IPS DF 19.7 (cell line): ENCODE measurements at places on chromosomes 12 and 14.

GRCh38 chr14:89194376-89194775 is 222.7 kb downstream of the FOXN3 start:
- DNase-seq, result no peak

- DNase-seq, result no peak
These were observed 226.4 kb upstream of the CAND1 start for GRCh38 chr12:67042697-67043131.

DNA sequence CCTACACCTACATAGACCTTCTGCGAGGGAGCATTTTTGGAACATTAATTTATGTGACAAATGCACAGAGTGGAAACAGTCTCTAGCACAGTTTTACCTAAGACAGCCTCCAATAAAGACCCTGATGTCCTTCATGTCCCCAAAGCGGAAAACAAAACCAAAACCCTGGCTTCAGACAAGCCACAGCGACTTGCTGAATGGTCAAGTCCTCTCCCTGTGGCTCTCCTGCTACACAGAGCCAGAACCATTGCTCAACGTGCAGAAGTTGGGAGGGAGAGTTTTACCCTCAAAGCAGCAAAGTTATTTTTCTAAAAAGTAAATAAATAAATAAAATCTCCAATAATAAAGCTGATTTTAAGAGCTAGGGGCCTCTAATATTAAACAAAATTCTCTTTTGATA is 135.0 kb upstream of the TMEM132C start:
- no peak for DNase-seq

DNA sequence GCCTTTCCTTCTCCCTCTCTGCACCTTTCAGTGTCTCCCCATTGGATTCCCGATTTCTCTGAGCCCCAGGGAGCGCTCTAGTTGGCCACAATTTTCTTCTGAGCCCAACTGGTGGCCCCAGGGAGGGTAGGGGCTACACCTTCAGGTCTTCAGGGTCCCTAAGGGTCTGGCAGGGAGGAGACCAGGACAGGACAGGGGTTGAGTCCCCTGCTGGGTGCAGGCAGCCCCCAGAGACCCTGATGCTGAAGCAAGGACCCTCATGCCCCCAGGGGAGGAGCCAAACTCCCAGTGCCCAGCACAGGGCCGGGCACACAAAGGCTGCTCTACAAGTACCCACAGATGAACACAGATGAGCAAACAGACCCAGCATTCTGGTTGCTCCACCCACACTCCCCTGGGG is 12.7 kb downstream of the FOXN4 start:
- no peak for DNase-seq

DNA sequence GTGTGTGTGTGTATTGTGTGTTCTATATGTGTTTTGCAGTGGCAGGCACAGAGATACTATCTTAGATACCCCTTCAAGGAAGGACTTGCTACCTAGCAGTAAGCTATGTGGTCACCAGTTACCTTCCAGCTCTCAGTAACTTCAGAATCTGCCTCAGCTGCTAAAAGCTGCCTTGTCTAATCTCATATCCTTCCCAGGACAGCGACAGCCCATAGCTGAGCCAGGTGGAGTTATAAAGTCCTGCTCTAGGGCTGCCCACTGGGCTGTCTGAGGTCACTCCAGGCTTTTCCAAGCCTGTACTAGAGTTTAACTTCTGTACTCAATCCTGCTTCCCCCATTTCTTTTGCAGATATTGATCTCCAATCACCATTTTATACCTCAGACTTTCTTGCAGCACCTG is 942.6 kb downstream of the GALC start:
- DNase-seq, result no peak

DNA sequence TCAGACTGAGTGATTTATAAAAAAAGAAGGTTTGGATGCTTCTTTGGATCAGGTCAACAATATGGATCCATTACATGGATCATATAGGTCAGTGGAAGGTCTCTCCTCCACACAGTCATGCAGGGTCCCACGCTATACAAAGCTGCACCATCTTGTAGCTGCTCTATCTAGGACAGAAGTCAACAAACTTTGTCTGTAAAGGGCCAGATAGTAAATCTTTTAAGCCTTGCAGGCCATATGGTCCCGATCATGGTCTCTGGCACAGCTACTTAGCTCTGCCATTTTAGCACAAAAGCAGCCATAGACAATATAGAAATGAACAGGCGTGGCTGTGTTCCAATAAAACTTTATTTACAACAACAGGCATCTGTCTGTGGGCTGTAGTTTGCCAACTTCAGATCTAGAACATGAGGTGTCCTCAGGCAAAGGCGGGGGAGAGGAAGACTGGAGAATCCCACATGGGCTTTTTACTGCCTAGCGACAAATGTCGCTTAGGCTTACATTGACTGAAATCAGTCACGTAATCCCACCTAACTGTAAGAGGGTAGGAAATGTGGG is 36.7 kb downstream of the TMEM233 start:
- no peak for DNase-seq

DNA sequence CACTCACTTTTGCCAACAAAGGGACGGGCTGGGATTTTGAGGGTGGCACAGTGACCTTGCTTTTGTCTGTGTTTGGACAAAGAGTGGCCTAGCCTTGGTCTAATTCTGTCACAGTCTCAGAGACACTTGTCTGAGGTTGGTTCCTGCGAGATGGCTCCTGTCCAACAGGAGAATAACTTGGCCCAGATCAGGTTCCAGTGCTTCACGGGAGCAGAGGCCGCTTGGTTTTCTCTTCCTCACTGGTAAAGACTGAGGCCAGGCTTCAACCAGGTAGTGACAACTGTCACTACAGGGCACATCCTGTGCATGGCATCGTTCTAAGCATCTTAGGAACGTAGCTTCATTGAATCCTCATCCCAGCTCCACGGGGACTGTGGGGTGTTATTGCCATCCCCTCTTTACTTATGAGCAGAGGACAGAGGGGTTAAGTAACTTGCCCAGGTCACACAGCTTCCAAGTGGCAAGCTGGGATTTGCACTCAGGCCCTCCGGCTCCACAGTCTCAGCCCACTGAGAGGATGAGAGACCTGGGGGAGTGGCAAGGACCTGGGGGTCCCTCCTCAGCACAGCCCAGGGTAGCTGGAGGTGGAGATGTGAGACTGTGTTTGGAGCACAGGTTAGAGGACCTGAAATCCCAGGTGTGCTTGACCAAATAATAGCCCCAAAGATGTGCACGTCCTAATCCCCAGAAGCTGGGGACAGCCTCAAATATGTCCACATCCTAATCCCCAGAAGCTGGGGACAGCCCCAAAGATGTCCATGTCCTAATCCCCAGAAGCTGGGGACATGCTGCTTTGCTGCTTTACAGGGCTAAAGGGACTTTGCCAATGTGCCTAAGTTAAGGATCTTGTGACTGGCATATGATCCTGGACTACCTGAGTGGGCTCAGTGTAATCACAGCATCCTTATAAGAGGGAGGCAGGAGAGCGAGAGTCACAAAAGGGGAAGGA is 179.2 kb upstream of the RTL1 start:
- no peak for DNase-seq

DNA sequence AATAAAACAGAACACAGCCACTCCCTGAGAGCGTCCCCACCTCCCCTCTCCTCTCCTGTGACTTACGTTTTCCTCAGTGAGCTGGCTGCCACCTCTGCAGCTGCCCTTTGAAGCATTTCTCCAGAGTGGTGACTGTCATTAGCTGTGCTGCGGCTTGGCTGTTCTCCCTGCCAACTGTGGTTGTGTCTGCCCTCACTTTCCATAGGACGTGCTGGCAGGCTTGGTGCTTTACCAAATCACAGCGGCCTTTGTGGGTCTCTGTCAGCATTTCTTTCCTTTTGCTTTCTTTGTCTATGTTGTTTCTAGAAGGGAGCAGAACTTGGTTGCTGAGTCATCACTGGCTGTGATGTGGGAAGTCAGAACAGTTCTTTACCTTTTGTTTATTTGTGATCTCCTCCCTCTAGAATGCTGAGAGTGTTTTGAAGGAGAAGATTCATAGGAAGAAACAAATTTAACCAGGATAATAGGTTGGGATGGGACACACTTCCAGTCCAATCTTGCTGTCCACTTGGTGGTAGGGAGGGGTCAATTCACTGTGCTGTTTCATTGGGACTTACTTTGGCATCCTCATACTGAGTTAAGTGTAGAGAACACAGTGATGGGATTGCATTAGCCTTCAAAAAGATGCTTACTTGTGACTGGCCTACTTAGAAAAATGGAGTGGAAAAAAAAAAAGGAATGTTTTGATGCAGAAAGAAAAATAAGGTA is 88.2 kb downstream of the TMX1 start:
- DNase-seq, result no peak

DNA sequence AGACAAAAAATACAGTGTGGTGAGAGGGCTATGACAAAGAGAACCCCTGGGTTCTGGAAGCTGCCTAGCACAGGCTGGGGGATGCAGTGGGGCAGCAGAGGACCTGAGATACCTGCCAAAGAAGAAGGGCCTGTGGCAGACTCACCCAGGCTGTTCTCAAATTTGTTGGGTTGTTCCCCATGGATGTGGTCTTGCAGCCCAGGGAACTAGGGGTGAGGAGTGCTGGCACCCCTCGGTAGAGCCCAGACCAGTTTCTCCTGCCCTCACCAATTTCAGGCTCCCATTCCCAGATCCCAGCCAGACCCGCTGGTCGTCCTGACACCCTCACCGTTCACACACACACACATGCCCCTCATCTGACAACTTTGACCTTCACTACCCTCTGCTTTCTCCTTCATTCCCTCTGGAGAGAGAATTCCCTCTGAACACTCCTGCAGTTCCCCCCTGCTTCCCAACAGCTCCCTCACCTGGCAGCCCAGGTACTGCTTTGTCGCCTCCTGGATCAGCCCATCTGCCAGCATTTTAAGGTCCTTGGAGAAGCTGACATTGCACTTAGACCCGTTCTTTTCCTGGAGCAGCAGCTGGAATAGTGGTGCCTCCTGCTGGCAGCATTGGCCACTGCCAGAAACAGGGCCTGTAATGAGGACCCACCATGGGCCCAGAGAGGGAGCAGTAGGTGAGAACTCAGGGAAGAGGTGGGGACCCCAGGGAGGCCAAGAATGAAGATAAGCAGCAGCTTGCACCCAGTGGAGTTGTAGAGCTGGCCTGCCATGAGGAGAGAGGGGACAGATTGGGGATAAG is 5.9 kb upstream of the GDF11 start:
- peak; percentile 92 for DNase-seq

- no peak for DNase-seq
These were observed 69.4 kb upstream of the PTPRQ start for GRCh38 chr12:80374615-80375014.
